ENCODE measurements at places on chromosomes 1 and 21.
A peak's percentile ranks its signal among the peaks of the same experiment; 100 is the strongest.

- no peak for DNase-seq
Measured at GRCh38 chr1:182054698-182055326, 6.7 kb downstream of the ZNF648 start.

DNA sequence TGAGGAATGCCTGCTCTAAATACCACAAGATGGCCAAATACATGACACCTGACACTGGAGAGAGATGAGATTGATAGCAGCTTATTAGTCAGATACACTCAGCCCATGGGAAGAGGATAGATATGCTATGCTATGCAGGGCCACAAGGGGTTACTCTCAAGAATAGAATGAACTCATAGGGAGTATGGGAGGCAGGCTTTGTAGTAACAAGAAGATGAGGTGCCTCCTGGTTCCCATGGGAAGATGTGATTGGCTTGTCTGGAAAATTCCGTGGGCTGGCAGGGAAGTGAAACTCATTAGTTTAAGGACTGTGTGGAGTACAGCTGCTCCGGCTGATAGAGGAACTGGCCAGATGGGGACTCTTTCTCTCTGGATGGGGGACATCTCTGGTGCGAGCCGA is 16.5 kb downstream of the CCDC30 start:
- no peak for DNase-seq

- no peak for DNase-seq
Measured at GRCh38 chr1:44348061-44348485, 7.0 kb downstream of the ERI3 start.

- DNase-seq, result no peak
Measured at GRCh38 chr1:186492531-186493291, 31.8 kb upstream of the PDC start.

DNA sequence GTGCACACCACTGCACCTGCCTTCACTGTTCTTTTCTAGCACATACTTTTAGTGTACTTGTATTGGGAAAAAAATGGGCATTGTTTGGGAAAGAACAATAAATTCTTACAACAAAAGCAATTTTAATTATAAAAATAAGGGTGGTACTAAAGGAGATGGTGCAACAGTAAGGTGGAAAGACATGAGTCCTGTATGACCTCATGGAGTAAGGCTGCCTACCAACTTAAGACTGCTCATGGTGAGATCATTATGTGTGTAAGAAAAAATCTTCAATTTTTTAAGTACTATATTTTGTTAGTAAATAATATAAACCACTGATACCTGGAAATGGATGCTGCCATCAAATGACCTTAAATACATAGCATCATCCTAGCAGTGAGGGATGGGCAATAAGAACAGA is 29.6 kb upstream of the PHGDH start:
- DNase-seq, result no peak

- no peak for DNase-seq
Measured at GRCh38 chr1:200992382-200993048, 31.0 kb downstream of the KIF21B start.

DNA sequence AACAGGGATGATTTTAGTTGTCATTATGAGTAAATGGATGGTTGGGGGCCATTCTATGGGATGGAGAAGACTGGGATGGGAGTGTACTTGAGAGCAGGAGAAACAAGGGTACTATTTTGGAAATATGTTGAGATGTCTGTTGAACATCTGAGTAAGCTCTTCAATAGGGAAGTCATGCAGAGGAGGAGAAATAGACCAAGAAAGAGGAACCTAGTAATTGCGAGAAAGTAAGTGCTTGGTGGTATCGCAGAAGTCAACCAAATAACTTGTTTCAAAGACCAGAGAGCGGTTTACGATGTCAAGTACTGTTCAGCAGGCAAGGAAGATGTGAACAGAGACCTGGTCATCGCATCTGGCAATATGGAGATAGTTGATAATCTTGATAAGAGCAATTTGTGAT is 22.4 kb upstream of the CHRM3 start:
- DNase-seq, result no peak

- no peak for DNase-seq
Measured at GRCh38 chr1:242522996-242523718, 1.3 kb downstream of the PLD5 start.

GRCh38 chr1:165525708-165526107 is 18.1 kb upstream of the LRRC52 start:
- DNase-seq, result no peak

DNA sequence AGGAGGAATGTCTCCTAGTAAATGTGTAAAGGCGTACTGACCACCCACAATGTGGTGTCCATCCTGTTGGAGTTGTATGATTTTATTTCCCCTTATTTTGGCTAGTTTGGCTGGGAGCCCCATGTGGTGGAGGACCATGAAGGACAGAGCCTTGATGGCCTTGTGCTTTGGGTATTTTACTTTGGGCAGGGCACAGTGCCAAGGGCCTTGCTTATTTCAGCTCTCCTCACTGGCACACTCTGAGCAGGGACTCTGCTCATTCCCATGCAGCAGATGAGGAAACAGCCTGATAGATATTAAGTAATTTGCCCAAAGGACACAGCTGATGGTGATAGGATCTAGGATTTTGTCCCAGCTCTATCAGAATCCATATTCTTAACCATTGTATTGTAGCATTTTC is 50.2 kb downstream of the SMYD2 start:
- no peak for DNase-seq

DNA sequence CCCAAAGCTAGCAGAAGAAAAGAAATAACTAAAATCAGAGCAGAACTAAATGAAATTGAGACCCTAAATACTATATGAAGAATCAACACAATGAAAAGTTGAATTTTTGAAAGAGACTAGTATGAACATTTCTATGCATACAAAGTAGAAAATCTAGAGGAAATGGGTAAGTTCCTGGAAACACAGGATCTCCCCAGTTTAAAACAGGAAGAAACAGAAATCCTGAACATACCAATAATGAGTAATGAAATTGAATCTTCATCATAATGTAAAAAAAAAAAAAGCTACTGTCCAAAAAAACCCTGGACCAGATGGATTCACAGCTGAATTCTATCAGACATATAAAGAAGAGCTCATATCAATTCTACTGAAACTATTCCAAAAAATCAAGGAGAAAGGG is 233.5 kb downstream of the PLPP3 start:
- DNase-seq, result no peak

- peak; percentile 67 for DNase-seq
Measured at GRCh38 chr1:64268653-64269557, 65.5 kb downstream of the UBE2U start.

DNA sequence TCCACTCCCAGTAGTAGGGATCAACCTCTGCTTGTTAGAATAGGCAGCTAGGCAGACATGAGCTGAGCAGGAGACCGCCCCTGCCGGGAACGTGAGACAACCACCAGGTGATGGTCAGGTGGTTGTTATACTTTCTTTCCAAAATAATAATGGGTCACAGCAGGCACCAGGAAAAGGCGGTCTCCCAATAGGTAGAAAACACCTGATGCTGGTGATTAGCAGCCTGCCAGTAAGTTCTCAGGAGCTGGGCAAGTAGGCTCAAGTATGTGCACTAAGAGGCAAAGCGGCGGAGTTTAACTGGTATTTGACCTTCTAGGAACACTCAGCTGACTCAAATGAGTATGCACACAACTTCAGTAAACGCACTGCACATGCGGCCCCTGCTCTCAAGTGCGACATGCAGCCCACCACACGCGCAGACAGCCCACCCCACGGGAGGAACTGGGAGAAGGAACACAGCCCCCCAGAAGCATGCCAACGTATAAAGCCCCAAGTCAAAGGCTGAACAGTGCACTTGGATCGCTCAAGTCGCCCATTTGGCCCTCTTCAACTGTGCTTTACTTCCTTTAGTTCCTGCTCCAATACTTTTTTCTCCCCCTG is 80.0 kb downstream of the DESI2 start:
- no peak for DNase-seq

GRCh38 chr1:175597969-175598765 is 145.2 kb downstream of the TNR start:
- DNase-seq, result peak; percentile 7

GRCh38 chr1:245290836-245291235 is 136.1 kb downstream of the KIF26B start:
- no peak for DNase-seq

DNA sequence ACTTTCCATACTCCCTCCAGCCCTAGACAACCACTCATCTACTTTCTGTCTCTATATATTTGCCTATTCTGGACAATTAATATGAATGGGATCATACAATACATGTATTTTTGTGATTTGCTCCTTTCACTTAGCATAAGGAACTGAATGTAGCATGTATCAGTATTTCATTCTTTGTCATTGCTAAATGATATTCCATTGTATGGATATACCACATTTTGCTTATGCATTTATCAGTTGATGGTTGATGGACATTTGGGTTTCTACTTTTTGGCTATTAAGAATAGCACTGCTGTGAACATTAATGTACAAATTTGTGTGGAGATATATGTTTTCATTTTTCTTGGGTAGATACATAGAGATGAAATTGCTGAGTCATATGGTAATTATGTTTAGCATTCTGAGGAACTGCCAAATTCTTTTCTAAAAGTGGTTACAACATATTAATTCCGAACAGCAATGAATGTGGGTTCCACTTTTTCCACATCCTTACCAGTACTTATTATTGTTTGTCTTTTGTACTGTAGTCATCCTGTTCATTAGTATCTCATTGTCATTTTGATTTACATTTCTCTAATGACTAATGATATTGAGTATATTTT is 121.0 kb downstream of the LRRC40 start:
- peak; percentile 22 for DNase-seq

DNA sequence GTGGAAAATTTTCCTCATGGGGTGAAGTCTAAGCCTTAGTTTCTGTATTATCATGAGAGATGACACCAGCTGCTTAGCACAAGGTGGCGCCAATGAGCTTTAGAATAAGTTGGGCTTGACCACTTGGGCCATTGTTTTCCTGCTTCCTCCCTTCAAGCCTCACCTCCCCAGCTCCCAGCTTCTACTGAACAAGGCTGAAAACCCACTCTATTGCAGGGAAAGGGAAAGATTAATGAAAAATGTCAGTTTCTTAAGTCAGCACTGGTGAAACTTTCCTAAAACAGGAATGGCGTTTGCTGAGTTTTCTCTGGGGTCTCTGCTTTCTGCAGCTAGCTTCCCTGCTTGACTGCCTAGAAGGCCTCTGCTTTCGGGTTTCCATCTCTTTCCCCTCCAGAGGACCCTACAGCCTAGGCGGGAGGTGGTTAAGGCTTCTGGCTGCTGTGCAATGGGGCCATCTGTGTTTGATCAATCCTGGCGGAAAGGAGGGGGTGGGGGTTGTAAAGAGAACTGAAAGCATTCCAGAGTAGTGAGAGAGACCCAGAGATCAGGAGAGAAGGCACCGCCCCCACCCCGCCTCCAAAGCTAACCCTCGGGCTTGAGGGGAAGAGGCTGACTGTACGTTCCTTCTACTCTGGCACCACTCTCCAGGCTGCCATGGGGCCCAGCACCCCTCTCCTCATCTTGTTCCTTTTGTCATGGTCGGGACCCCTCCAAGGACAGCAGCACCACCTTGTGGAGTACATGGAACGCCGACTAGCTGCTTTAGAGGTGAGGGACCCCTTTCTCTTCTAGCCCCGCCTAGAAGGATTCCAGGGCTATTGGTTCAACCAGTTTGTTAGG is at the start of gene OLFML3:
Gene OLFML3, plus strand, starts transcription at position 612 of the 840 bp plus-strand sequence. Its CDS starts 43 bp downstream, at position 655.
- DNase-seq, result peak; percentile 98

DNA sequence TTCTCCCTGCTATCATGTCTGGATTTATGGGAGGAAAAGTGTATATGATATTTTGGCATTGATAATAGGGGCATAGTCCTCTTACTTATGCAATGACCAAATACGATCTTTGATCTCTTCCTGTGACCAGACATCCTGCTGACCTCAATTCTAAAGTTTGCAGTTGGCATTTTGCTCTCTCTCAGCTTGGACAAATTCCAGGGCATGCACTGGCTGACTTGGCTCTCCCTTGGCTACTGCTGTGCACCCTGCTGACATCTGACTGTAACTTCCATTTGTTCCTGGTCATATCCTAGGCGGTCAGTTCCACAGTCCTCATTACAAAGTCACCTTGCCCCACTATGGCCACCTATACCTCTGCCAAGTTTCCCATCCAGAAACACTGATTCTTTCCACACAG is 380.7 kb upstream of the NR5A2 start:
- no peak for DNase-seq

- DNase-seq, result no peak
Measured at GRCh38 chr21:14271053-14271452, 55.1 kb downstream of the RBM11 start.

DNA sequence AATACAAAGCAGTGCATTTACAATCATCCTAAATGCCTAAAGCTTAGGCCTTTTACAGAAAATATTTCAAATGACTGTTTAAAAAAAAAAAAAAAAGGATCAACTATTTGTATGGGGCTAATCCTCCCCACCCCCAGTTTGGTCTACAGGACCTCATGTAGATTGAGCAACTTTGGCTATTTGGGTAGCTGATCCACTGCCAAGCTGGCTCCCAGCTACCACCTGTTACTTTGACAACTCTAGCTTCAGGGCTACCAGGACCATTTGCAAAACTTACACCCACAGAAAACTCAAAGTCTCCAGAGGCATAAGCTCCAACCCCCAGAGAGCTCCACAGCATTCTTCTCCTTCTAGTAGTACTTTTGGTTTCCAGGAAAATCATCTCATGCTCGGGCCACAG is 29.4 kb downstream of the JAK1 start:
- DNase-seq, result no peak

GRCh38 chr1:233907151-233907550 is 2.7 kb downstream of the SLC35F3 start:
- DNase-seq, result no peak

DNA sequence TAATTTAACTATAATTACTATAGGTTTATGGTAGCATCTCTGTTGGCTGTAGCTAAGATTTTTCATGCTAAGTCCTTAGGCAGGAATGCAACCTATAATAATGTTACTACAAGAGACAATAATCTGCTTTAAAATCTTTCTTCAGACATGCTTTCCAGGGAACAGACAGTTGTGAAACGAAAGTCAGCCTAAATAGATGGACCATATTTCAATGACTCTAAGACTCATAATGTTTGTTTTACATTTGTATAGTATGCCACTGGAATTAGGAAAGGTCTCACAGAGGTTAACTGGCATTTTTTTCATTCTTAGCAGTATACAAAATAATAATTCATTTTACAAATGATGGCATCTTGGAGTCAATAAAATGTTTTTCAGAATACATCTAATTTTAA is 8.1 kb downstream of the RERE start:
- DNase-seq, result no peak

DNA sequence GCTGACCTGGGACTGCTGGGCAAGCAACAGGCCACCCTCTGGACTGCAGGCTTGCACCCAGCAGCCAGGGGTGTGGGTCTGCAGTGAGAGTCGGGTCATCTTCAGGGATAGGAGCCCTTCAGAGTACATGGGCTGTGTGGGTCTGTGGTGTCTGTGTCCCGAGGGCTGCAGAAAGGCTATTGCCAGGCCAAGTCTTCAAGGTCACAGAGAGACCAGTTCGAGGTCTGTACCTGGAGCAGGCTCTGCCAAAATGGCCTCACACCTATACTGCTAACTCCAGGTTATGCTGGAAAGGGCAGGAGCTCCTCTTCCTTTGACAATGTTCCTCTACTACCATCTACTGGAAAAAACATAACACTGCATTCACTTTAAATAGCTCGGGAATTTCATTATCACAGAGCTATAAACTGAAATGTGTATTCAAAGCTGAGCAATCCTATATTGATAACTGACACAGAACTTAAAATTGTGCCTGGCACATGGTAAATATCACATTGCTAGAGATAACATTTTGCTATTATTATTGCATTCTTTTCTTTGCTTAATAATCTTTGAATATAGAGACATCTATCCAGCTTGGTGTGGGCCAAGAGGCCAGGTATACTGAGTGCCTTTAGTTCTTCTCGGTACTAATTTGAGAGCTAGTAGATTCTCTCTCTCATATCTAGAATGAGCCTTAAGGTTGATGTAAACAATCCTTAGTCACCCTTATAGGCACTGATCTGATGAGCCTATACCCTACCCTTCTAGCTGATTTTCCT is 6.9 kb upstream of the DNAH14 start:
- DNase-seq, result peak; percentile 15

- DNase-seq, result no peak
Measured at GRCh38 chr1:192435704-192436103, 118.9 kb downstream of the RGS21 start.
